Esophagus muscularis mucosa (tissue), 4 donors: ENCODE measurements at places on chromosomes 12 and 14. TPM values are rescaled to one million over a fixed set of nuclear protein-coding genes. Genes with fewer than 3 reads are reported as not detected.

Gene SLC25A47
- total RNA-seq = not detected

Gene MRPL51
- total RNA-seq = 105 TPM

Gene TAS2R43
- 1.2 TPM for total RNA-seq

DNA sequence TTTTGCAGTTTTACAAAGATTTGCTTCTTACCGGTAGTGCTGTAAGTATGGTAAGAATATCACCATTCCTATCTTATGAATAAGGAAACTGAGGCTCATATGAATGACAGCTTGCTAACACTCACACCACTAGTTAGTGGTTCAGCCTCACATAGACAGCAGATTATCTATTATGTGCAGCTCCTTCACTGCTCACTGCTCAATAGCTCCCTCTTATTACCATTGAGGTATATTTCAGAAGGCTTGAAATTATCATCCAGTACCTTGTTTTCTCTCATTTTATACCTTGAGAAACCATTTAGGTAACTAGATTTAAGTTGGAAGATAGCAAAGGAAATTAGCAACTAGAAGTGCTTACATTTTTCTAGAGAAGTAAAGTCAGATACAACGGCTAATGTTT, 15.5 kb downstream of the RIC8B start:
- no peak for DNase-seq

DNA sequence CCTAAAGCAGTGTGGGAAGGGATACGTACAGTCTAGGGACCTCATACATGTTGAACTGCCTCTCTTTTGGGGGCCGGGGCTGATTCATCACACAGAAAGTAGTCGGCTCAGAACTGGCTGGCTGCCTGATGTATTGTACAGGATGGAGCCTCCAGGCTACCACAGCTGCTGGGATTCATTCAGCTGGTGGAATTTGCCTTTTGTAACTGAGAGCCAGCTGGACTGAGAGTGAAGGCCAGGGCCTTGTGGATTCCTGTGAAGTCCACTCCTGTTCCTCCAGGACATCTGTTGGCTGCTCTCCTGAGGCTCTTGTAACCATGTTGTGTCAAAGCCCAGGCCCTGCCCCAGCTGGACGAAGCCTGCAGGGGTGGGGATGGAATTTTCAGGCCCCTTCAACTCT, 116.3 kb upstream of the PRICKLE1 start:
- DNase-seq = no peak

DNA sequence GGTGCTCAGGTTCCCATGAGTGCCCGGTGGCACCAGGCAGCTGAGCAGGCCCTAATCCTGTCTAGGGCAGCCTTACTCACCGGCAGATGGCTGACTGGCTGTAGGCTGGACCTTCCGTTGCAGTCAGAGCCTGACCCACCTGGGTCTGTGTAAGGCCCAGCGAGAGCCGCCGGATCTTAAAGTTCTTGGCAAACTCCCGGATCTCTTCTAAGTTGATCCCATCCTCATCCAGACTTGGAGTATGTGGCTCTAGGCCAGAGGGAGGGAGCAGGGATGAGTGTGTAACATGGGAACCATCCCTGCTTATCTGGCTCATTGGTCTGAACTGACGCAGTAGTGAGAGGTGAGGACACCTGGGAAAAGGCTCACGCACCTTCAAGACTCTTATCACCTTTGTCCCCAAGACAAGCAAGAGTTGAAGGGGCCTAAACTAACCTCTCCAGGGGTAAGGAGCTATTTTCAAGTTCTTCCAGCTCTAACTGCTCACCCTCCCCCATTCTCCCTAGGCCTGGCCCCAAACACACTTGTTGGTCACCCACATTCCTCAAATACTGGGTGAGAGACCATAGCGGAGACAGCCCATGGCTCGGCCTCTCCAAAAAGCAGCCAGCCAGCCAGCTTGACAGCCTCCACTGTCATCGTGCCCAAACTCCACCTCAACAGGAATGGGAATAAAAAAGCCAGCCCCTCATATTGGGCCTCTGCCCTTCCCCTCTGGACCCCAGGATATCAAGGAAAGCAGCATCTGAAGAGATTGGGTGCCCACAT, 18.8 kb upstream of the TFCP2 start:
- DNase-seq = no peak
